Muscle of arm (tissue), 14 donors: ENCODE measurements at places on chromosomes 3 and 15. TPM values are rescaled to one million over a fixed set of nuclear protein-coding genes. Genes with fewer than 3 reads are reported as not detected.
A peak's percentile ranks its signal among the peaks of the same experiment; 100 is the strongest.

SCAANT1 gene
- polyA plus RNA-seq = 1.2 TPM

GRCh38 chr15:26887926-26888666 is 21.2 kb downstream of the GABRA5 start:
- DNase-seq = no peak

- DNase-seq = no peak
Observed at GRCh38 chr3:169052465-169053302, 610.8 kb downstream of the MECOM start.

DNA sequence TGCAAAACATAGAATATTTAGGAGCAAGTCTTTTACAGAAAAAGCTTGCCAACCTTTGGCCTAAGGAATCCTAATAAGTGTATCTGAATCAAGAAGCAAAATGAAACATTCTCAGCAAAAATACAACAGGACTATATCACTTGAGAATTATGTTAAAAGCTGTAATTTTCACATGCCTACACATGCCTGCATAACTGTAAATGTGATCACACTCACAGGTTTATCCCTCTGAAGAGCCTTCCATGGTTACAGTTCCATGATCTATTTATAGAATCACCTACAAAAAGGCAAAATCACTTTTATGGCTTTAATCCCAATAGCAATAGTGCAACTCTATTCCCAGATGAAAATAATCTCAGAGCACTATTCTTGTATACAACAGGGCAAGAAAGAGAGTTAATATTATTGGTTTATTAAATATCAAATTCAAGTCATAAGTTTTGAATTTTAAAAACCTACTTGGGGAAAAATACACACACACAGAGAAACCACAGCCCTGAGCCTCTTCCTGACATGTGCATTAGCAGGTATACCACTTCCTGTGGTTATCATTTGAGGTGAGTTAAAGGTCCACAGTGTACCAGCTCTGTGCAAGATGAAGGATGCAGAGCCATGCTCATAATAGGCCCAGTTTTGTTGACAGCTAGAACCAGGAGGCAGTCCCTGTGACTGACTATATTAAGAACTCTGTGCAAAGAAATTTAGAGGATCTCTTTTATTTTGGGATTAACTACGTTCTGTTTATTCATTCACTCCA is 252.5 kb upstream of the TGFBR2 start:
- no peak for DNase-seq

DNA sequence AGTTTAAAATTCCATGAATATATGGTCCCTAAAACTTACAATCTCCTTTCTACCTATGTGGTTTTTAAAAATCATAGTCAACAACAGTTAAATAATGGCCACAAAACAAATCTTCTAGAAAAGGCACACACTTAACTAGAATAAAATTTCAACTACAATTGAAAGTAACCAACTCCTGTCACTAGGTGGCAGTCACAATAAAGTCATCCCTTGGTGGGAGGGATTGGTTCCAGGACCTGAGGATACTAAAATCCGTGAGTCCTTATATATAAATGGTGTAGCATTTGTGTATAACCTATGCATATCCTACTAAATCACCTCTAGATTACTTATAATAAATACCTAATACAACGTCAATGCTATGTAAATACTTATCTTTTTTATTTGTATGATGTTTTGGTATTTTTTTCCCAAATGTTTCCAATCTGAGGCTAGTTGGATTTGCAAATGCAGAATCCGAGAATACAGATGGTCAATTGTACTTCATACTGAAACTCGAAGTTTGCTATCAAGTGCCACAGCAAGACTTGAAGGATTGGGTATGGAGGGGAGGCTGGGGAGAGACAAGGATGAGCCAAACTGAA is 172.6 kb downstream of the FMN1 start:
- peak; percentile 70 for DNase-seq

GRCh38 chr3:15221574-15222217 is 15.7 kb downstream of the CAPN7 start:
- DNase-seq = no peak

DNA sequence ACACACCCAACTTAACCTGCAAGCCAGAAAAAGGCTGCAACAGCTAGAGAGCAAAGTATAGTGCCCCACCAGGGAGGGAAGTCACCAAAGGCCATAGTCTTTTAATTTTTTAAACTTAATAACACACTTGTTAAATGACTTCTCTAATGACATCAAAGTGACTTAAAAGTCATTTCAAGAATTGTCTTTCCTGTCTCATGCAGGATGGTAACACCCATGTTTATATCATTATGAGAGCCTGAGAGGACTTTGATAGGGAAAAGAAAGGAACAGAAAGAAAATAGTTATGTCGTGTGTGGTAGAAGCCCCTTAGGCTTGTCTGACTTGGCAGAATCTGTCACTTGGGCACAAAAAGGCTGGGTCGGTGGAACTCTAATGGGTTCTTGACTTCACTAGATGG is 57.9 kb upstream of the C2CD4B start:
- no peak for DNase-seq

GRCh38 chr3:143084856-143085731 is 34.5 kb upstream of the CHST2 start:
- no peak for DNase-seq

- DNase-seq = no peak
Observed at GRCh38 chr3:122168044-122168443, 15.4 kb upstream of the CASR start.

GRCh38 chr15:88428805-88429605 is 38.2 kb downstream of the MRPL46 start:
- DNase-seq = no peak

- no peak for DNase-seq
Observed at GRCh38 chr3:114421204-114421603, 127.4 kb downstream of the TIGIT start.

- DNase-seq = no peak
Observed at GRCh38 chr3:178915365-178915764, 156.2 kb downstream of the ZMAT3 start.

- no peak for DNase-seq
Observed at GRCh38 chr3:131717493-131717892, 214.7 kb upstream of the MRPL3 start.
